HS-27A (cell line): ENCODE measurements at places on chromosomes 5 and 9.
A peak's percentile ranks its signal among the peaks of the same experiment; 100 is the strongest.

DNA sequence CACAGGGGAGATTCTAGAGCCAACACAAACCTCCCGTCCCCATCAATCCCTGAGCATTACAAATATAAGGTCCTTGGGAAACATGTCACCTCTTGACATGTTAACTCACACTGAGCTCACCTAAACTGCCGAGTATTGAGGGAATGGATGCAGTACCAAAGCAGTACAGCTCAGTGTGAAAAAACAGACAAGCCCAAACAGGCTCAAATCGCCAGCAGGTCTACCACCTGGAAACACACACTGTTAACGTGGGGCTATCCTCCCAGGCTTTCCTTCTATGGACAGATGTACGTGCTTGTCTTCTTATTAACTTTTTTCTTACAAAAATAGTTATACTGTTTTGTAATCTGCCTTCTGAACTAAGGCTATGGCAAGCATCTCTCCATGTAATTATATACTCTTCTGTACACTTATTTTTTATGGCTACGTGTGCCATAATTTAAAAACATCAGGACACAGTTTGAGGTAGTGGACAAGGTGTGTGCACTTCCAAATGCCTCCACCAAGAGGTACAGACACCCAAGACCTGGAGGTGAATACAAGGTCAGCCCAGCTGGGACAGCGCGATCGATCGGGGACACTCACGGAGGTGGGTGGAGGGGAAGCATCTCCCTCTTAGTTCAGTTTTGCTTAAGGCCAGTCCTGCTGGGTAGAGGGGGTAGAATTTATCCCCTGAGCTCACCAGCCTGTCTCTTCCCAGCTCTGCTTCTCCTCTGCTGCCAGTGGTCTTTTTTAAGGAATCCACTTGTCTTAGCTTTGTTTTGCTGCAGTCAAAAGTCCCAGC lies 76.5 kb downstream of the DAP start:
- no peak for DNase-seq

- no peak for DNase-seq
Measured at GRCh38 chr5:179766021-179766725, 27.6 kb upstream of the LTC4S start.

DNA sequence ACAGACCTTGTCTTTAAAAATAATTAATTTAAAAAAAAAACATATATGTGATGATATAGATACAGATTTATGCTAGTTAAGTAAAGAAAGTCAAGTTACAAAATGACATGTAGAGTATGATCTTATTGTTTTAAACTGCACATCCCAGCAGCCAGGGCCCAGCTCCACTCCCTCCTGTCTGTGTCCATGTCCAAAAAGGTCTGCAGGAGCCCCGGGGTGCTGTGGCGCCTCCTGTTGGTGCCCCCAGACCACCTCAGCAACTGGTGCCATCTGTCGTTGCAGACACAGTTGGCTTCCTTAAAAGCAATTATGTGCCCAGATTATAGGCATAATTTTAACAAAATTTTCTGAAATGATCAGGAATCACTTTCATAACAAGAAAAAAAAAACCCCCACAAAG lies 33.3 kb downstream of the IPPK start:
- DNase-seq: no peak

DNA sequence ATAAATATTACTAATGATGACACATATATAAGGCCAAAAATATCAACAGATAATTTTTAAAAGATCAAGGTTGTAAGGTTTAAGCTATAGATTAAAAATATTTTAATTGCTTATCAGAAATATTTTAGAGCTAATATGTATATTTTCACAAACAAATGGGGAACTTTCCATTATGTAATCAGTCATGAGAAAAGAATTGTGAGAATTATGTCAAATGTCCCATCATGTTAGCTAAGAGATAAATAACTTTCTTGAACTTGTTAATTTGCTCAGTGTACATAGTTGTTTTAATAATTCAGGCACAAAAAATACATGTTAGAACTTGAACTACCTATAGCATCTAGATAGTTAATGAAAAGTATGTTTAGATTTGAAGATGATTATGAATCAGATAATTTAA lies 67.7 kb downstream of the SYK start:
- no peak for DNase-seq

DNA sequence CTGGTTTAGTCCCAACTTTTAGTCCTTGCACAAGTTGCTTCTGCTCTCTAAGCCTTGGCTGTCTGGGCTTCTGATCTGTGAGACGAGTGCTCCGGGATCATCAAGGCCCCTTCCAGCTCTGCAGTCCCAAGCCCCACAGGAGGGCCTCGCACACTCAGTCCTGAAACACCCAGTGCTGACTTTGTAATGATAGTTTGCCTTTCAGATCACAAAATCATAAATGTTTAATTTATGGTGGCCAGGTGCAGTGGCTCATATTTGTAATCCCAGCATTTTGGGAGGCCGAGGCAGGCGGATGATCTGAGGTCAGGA lies 95.9 kb upstream of the SLC25A48 start:
- DNase-seq: no peak

- no peak for DNase-seq
Measured at GRCh38 chr9:127753622-127754021, 18.5 kb upstream of the TOR2A start.

DNA sequence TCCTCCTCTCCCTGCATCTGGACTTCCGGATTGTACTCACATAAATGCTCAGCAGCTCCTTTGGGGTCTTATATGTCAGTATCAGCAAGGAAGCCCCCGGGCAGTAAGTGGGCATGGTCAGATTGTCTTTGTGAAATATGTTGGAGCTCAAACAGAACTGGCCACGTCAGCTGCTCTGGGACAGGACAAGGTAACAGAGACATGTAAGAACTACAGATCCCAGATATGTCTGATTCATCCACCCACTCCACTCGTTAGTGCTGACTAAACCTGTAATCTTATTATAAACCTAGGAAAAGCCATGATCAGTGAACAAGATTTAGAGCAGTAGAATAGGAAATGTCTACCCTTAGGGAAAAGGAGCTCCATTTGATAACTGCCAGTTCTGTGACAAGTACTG lies 561.8 kb downstream of the CETN3 start:
- DNase-seq: no peak

- DNase-seq: no peak
Measured at GRCh38 chr9:111148052-111149017, 110.1 kb upstream of the LPAR1 start.

GRCh38 chr5:157232706-157233105 lies 33.2 kb upstream of the CYFIP2 start:
- no peak for DNase-seq

GRCh38 chr9:99660191-99660636 lies 161.5 kb upstream of the NR4A3 start:
- no peak for DNase-seq

GRCh38 chr5:112906637-112907036 lies 15.4 kb downstream of the REEP5 start:
- DNase-seq: no peak

DNA sequence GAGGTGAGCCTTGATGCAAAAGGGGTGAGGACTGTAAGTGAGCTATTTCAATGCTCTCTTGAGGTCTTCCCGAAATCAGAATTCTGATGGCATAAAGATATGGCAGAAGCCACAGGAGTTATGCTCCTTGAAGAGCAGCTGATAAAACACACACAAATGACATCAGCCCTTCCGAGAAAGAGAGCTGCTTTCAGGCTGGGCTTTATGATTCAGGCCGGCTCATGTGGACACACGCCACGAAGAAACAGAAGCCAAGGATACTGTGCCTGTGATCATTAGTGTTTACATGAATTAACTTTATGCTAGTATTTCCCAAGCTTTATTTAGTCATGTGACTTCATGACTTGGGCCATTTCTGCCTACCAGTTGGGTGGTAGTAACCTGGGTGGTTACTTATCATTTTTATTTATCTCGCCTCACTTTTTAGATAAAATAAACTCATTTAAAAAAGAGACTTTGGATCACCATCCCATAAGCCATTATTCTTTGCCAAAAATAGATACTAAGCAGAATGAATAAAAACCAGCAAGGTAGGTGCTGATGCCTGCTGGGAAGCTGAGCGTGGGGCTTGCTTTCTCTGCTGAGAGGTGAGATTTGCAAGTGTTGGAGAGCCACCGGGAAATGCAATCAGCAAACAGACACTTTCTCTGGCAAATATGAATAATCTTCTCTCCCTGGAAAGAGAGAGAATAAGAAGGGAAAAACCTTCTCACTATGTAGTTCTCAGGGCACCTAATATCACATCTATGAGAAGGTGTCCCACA lies 73.0 kb upstream of the SLC25A51 start:
- DNase-seq: no peak

GRCh38 chr5:82858151-82859025 lies 218.8 kb downstream of the TMEM167A start:
- DNase-seq: no peak

DNA sequence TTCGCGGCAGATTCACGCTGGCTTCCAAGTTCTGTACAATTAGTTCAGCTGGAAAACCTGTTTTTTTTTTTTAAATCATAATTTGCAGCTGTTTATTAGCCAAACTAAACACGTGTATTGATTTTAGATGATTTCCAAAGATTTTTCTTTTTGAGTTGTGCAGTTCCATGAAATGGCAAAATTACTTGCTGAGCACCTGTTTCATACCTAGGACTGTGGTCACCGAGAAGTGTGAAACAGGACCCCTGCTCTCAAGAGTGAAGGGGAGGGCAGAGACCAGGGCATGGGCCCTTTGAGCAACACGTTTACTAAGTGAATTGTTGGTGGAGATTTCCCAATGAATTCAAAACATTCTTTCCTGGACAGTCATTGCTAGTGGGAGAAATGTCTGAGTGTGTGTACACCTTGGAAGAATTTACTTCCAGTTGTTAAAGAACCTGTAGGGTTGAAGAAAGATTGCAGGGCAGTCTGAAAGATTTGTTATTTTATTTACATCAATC lies 688 bp downstream of the SNX24 start:
- DNase-seq: no peak

GRCh38 chr9:96113032-96113431 lies 188.9 kb downstream of the HSD17B3 start:
- DNase-seq: no peak

GRCh38 chr5:30736669-30737068 lies 456.8 kb upstream of the CDH6 start:
- no peak for DNase-seq

DNA sequence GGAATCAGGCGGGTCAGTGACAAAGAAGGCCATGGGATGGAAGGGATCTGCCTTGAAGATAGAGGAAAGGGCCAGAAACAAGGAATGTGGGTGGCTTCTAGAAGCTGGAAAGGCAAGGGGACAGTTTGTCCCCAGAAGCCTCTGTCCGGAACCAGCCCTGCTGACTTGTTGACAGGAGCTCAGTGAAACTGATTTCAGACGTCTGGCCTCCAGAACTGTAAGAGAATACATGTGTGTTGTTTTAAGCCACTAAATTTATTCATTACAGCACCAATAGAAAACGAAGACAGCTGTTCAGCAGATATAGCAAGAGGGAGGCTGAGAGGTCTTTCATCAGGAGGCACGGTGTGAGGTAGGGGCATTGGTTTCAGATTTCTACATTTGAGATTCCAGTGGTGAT lies 422.5 kb downstream of the KDM4C start:
- no peak for DNase-seq

- no peak for DNase-seq
Measured at GRCh38 chr5:38051711-38052511, 206.4 kb upstream of the EGFLAM start.

DNA sequence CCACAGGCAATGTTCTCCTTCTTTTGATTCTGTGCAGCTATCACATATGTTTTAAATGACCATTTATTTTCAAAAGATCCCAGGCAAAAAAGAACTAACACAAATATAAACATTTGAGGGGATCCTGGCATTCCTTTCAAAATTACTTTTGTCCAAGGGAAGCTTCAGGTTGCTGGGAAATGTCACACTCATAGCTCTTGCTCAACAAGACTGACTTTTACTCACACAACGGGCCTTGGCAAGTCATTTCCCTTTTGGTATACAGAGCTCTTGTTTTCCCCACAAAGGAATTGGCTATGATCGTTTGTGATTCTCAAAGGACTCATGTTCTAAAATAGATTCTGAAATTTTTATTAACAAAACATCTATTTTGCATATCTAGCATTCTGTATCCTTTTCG lies 4.5 kb upstream of the PALM2AKAP2 start:
- DNase-seq: no peak

GRCh38 chr5:151758141-151758429 lies 346 bp downstream of the ATOX1 start:
- no peak for DNase-seq

DNA sequence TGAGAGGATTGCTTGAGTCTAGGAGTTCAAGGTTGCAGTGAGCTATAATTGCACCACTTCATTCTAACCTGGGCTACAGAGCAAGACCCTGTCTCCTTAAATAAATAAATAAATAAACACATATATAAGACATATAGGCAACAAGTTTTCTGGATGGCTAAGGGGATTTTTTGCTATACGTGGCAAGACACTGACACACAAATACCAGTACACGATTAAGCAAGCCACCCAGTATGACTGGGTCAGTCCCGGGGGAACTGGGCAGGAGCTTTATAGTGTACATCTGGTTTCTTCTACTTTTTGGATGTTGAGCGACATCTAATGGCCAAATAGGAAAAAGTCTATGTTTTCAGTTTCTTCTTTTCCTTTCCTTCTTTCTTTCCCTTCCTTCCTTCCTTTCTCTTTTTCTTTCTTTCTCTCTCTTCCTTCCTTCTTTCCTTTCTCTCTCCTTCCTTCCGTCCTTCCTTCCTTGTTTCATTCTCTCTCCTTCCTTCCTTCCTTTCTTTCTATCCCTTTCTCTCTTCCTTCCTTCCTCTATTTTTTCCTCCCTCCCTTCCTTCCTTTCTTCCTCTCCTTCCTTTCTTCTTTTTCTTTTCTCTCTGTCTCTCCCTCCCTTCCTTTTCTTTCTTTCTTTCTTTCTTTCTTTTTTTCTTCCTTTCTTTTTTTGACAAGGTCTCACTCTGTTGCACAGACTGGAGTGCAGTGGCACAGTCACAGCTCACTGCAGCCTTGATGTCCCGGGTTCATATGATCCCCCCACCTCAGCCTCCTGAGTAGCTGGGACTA lies 47.0 kb upstream of the PLIN2 start:
- DNase-seq: peak; percentile 66

GRCh38 chr9:132857616-132858342 lies 20.3 kb downstream of the AK8 start:
- no peak for DNase-seq

DNA sequence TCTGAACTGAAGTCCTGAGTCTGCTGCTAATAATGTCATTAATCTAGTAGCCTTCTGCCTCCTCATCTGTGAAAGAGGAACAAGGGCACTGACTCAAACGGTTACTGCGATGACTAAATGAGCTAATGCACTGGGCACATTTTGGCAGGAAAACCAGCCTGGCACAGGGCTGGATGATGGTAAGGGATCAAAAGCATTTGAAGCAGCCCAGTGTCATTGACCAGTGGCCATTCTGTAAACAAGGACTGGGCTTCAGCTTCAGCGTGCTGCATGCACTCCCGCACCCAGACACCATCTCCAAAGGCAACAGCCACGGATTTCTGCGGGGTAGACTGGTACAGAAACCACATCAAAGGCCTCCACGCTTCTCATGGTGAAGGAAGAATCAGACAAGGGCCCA lies 8.0 kb downstream of the GCNT4 start:
- no peak for DNase-seq
